Cortex of kidney (tissue), 1 donor: ENCODE measurements at places on chromosomes 11 and 22.

- DNase-seq, result no peak
These were observed 39.9 kb upstream of the NAV2 start for GRCh38 chr11:19672586-19673206.

- DNase-seq, result no peak
These were observed 11.3 kb upstream of the NELL1 start for GRCh38 chr11:20658135-20658534.

GRCh38 chr11:357582-357981 is 11.7 kb upstream of the B4GALNT4 start:
- no peak for DNase-seq

DNA sequence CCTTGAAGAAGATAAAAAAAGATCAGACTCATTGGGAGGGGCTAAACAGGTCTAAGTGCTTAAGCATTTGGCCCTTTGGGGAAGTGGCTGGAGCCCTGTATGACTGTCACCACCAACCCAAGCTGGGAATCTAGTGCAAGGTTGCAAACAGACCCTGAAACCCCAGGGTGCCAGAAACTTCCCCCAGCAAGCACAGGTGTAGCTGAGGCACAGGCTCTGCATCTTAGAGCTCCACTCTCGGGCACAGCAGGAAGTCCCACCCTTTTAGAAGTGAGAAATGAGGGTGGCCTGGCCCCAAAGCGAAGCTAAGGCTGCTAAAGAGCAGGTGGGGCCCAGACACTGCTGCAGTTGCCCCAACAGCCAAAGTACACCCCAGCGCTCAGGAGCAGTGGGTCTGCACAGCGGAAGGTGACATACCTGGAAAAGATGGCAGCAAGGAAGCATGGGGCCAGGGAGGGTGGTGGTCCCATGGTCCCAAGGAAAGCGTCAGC is 5.8 kb upstream of the KDM2A start:
- no peak for DNase-seq

GRCh38 chr11:94139416-94139815 is 10.8 kb downstream of the PANX1 start:
- no peak for DNase-seq

GRCh38 chr22:47374901-47375575 is 612.6 kb downstream of the TBC1D22A start:
- DNase-seq, result no peak

GRCh38 chr11:12287374-12288211 is 89.8 kb upstream of the PARVA start:
- DNase-seq, result no peak

DNA sequence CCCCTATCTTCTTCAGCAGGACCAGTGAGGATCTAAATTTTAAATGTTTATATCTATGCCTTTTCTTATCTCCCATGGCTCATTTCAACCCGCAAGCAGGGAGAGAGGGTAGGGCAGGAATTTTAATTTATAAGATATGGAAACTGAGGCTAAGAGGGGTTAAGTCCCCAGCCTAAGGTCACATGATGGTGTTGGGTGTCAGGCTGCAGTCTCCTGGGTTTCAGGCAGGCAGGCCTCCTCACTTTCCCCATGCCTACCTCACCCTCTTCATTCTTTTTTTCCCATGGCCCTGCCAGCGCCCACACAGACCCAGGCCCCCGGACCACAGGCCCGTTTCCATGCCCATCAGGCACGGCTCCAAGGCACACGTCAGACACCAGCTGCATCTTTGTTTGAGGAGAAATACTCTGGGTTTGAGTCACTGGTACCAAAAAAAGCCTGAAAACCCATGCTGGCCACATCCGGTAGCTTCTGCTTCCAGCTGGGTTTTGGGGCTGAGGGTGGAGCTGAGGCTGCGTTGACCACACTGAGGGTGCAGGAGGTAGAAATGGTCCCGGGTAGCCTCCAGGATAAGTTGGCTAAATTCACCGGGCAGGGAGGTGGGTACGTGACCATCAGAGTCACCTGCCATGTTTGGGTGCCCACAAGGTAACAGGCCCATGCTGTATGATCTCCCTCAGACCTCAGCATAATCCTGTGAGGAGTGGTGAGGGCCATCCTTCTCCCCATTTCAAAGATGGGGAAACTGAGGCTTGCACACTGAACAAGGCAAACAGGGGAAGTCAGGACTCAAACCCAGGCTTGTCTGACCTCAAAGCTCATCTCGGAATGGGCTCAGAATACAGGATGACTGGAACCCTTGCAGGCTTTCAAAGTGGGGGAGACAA is 7.5 kb downstream of the CRYBB1 start:
- DNase-seq, result no peak

- DNase-seq, result no peak
These were observed 2.5 kb downstream of the ROBO3 start for GRCh38 chr11:124867700-124868099.

DNA sequence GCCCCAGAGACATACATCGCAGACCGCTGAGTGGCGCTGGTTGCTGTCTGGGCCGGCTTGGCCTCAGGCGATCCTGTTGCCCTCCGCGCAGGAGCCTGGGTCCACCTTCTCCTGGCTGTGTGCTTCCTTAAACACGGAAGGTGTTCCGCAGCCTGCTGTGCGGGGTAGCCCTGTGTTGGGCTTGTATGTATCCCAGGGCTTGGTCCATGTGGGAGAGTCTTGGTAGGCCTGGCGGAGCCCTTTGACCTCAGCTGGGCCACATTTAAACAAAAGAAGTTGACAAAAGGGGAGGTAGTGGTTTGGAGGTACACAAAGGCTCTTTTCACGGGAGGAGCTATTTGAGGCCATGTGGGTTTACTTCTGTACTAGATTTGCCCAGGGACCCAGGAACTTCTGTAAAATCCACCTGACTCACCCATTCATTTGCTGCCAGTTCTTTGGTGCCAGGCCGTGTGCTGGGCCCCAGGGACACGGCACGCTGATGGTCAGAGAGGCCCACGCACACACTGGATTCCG is 11.0 kb upstream of the GRAMD4 start:
- no peak for DNase-seq

GRCh38 chr22:30175690-30176288 is 70.8 kb downstream of the LIF start:
- DNase-seq, result no peak

DNA sequence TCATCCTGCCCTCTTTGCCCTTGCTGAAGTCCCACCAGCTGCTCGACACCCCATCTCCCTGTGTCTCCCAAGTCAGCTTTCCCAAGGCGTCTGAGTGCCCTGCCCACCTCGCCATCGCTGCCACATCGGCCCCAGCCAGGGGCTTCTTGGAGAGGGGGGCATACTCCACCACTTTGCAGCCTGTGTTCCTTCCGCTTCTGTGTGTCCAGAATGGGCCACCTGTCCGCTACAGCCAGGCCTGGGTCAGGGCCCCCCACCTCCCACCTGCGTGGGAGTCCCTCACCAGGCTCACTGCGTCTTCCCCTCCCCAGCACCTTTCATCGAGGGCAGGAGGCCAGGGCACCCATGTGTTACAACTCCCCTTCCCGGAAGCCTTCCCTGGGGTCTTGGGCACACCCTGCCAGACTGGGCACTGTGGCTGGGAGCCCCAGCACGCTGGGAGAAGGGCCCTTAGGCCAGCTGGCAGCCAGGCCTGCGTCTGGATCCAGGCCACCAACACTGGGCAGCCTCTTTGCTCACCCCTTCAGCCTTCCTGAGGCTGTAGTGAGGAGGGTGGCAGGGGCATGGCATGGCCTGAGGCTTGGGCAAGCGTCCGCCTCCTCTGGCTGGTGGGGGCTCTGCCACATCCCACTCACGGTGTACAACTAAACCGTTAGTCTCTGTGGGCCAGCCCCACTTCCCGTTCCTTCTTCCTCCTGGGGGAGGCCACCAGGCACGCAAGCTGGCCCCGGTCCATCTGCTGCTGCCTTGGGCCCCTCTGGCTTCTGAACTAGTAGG is 13.4 kb downstream of the CPT1A start:
- no peak for DNase-seq

DNA sequence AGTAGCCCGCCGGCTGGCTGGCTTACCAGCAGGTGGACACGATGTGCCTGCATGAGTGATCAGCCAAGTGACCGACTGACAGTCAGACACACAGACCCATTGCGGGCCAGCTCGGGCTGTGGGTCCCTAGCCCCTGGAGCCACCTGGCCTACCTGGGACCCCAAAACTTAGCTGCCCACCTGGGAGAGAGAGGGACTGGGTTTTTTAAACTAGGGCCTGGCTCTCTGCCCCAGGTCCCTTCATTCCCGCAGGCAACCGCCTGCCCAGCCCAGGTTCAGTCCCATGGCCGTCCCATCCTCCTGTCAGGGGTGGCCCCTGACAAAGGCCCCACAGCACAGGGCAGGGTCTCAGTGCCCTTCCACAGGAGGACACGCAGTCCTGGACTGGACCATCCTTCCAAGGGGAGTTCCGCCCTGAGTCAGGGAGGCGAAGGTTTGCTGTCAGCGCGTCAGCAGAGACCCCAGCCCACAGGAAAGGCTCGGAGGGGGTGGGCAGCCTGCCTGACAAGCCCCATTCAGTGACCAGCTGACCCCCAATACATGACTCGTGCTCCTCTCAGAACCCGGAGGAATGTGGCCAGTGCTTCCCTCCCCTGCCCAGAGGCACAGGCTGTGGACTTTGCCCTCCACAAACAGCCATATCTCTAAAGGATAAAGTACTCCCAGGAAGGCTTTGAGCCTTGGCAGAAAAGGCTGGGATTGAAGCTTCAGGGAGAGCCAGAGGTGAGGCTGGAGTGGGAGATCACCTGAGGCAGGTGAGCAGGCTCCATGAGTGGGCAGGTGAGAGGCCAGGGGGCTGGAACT is 8.4 kb downstream of the SLCO2B1 start:
- no peak for DNase-seq

- no peak for DNase-seq
These were observed 115.0 kb upstream of the ARHGAP20 start for GRCh38 chr11:110827276-110827675.

- DNase-seq, result no peak
These were observed 80.1 kb downstream of the IGLL1 start for GRCh38 chr22:23499845-23500500.

DNA sequence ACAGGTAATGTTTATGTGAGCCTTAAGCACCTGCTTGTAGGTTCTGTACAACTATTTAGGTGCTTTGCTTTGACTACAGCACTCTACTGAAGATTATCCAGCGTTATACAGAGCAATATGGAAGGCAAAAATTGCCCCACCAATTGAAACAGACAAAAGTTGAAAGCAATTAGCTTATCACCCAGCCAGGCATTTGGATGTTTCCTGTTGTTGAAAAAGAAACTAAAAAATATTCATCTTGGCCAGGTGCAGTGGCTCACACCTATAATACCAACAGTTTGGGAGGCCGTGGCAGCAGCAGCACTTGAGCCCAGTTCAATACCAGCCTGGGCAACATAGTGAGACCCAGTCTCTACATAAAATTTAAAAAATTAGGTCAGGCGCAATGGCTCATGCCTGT is 18.5 kb downstream of the ATL3 start:
- no peak for DNase-seq

DNA sequence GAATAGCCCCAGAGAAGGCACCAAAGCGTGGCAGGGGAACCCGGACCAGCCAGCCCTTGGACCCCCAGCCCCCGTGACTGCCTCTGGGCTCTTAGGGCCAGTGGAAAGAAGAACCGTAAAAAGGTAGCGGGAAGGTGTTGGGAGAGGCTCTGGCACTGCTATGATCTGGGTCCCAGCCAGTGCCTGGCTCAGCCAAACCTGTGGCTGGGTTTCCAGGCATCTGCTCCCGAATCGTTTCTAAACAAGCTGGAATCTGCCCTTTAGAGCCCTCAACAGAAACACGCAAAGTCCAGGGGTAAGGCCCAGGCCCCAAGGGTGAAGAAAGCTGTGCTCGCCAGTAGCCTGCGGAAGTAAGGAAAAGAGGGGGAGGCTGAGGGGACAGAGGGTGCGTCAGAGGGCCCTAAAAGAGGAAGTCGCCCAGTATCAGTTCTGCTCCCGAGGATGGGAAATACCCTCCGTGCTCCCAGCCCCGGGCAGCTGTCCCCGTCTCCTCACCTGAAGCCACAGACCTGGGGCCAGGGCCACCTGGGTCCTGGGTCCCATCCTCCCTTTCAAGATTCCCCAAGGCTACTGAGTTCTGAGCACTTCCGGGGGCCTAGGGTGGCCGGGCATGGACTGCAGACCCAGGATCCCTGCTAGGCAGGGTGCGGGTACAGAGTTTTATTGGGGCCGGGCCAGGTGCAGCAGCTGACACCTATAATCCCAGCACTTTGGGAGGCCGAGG is 24.7 kb downstream of the IL10RA start:
- DNase-seq, result no peak

DNA sequence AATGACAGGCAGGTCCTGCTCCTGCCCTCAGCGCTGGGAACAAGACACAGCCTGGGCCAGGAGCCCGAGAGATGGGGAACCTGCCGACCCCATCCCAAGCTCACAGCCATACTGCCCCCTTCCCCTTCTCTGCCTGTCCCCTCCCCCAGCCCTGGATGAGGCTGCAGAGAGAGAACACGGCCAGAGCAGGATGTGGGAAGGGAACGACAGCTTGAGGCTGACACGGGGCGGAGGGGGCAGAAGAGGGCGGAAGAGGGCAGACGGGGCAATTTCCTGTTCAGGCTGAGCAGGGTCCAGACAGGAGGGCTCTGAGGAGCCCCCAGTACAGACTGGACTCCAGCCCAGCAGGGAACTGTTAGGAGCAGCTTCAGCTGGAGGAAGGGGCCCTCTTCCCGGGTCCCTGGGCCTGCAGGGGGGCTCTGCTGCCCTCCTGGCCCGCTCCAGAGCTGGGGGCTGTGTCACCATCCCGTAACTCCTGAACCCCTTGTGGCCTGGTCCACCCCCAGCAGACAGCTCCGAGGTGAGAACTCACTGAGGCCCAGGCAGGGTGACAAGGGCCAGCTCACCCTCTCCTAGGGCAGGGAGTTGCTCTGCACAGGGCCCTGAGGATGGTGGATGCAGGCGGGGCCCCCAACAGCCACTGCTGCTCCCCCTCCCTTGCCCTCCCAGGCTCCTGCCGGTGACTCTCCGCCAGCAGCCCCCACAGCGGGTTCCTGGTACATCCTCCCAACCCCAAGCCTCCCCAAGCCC is 5.7 kb downstream of the CTSD start:
- no peak for DNase-seq

GRCh38 chr11:112306230-112306629 is 45.6 kb upstream of the PLET1 start:
- no peak for DNase-seq

GRCh38 chr11:126930091-126930841 is 70.3 kb downstream of the KIRREL3 start:
- DNase-seq, result no peak

GRCh38 chr11:66868082-66868725 is 11.3 kb downstream of the LRFN4 start:
- DNase-seq, result no peak

DNA sequence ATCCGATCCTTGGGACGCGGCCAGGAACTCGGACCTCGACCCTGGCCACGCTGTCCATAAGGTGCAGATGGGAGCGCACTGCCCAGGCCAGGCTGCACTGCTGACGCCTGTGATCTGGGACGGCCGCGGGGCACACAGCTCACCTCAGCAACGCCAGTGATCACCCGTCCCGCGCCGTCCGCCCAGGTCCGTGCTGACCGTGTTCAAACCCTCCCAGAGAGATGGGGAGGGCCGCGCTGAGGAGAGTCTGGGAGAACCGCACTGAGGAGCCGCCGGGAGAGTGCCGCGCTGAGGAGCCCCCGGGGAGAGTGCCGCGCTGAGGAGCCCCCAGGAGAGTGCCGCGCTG is 636 bp downstream of the KCNQ1OT1 start:
- DNase-seq, result no peak

GRCh38 chr11:33687733-33688479 is 12.7 kb downstream of the C11orf91 start:
- no peak for DNase-seq
